ENCODE measurements at places on chromosomes 3 and 15. TPM values are rescaled to one million over a fixed set of nuclear protein-coding genes. Genes with fewer than 3 reads are reported as not detected.

MYL3 gene
- total RNA-seq = not detected

GNAT1 gene
- 0.14 TPM for total RNA-seq

GLDN gene
- 0.43 TPM for total RNA-seq

DNA sequence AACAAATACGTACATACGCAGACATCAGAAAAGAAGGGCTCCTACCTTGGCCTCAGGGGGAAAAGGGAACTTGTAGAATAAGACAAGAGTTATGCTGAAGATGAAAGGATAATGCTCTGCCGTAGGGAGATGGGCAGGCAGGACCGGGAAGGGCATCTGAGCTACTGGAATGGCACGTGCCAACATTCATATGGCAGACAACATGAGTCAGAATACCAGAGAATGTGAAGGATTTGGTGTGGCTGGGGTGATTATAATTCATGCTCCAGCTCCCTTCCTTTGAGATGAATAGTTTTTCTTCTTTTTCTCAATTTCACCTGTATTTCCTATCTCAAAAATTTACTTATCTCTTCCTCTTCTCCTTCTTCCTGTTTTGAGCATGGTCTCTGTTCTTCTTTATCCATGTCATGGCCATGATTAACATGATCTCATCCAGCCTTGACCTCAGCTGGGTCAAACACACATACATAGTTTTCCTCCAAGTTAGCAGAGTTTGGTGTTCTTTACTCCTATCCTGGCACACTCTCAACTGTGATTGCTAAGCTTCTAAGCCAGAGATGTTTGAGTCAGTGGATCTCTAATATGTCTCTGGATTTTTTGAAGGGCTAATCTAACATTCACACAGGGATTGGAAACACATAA, 507.0 kb downstream of the FOXP1 start:
- no peaks in the 10 kb centered on the region for H3K36me3 ChIP-seq
- no peak for DNase-seq
- no peaks in the 10 kb centered on the region for H3K4me1 ChIP-seq

DNA sequence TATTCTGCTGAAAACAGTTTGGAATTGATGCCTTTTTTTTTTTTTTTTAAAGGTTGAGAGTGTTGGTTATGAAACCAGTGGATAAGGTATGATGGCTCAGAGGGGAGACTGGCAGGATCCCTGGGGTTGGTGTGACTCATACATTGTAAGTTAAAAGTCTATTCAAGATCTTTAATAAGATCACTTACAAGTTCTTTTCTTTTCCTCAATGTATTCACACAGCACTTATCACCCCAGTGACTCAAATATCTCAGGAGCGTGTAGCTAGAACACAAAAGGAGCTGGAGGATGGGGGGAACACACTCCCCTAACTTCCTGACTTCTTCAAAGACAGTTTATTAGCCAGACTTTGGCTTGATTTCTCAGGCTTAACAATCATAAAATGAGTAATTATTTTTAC, 285.3 kb downstream of the SV2B start:
- no peaks in the 10 kb centered on the region for H3K27me3 ChIP-seq
- no peak for DNase-seq
- no peaks in the 10 kb centered on the region for H3K36me3 ChIP-seq
- H3K4me3 ChIP-seq = no peak overlapping the region

DNA sequence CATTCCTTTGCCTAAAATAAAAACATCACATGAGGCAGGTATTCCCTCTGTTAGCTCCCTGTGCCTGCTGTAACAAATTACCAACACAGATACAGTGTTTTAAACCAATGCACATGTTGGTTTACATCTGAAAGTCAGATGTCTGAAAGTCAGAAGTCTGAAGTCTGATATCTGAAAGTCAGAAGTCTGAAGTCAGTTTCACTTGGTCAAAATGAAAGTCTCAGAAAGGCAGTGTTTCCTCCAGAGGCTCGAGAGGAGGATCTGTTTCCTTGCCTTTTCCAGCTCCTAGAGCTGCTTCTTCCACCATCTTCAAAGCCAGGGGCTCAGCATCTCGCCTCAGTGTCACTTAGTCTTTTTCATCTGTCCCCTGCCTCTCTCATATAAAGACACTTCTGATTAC, 22.0 kb downstream of the SST start:
- DNase-seq = no peak
- no peaks in the 10 kb centered on the region for H3K4me1 ChIP-seq
- H3K36me3 ChIP-seq = no peaks in the 10 kb centered on the region
- no peak overlapping the region for H3K4me3 ChIP-seq
